ENCODE measurements at places on chromosomes 2 and 18.
A peak's percentile ranks its signal among the peaks of the same experiment; 100 is the strongest.

DNA sequence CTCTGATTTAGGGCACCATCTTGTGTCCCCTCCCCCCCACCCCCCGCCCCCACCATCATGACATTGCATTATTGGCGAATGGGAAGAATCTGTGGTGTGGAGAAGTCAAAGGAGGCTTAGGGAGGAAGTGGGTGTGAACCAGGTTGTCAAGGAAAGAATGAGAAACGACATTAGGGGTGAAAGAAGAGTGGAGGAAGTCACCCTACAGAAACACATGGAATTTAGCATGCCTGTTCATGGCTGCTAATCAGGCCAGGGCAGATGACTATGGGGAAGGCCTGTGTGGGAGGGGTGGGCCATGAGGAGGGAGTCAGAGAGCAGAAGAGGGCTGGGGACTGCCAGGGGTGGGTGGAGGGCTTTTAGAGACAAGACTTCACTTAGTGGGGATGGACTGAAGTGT lies 81.6 kb downstream of the AOX1 start:
- DNase-seq = no peak

DNA sequence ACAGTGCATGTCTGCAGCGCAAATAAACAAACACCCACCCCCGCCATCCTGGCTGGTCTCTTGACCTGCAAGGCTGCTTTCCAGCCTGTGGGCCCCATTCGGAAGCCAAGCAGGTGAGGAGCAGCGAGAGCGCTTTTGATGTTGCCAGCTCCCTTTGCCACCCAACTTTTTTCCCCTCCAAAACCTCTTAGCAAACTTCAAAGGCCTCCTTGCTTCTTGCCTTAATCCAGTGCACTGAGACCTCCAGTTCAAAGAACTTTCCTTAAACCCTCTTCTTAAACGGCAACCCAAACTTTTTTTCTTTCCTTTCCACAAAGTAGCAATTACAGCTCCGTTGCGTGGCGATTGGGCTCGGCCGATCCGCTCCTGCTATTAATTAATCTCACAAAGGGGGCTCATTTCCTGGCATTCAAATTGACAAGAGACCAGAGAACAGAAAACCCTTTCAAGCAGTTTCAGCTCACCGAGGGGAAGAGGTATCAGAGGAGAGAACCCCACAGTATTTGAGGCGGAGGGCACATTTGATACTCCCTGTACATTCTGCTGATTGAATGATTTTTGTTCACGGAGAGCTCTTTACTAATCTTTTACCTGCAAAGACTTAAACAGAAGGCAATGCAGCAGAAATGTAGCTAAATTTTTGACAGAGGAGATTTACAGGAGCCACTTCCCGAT lies 531.4 kb downstream of the TMEM182 start:
- peak; percentile 28 for DNase-seq

DNA sequence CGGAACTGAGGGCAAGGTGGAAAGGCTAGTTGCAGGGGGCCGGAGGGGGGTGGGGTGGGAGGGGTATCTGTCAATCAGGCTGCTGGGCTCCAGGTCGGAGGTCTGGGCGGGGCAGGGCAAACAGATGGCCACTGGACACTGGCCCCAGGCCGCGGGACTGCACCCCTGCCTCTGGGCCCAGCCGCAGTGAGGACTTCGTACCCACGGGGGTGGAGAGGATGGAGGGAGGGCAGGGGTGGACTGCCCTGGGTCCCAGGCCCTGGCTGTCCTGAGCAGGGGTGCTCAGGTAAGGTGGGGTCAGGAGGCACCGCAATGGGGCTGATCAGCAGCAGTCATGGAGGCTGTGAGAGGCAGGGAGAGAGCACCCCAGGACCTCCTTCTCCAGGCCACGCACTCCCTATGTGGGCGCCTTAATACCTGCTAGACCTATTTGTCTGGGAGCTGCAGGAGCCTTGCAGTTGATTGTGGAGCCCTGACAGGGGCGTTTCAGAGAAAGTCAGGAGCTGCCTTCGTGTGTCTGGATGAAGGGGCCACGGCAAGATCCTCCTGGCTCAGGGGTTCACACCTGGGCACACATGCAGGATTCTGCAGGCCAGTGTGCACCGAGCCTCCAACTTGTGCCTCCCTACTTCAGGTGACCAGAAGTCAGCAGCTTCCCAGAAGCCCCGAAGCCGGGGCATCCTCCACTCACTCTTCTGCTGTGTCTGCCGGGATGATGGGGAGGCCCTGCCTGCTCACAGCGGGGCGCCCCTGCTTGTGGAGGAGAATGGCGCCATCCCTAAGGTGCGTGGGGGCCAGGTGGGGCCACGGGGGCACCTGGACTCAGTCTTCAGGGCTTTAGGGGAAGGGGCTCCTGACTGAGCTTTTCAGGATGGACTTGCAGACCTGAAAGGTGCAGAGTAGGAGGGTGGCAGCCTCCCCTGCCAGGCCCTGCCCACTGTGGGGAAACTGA lies 1.5 kb downstream of the CTDSP1 start:
- DNase-seq = no peak

- no peak for DNase-seq
Observed at GRCh38 chr2:54894467-54894866, 155.8 kb downstream of the RTN4 start.

GRCh38 chr2:90221300-90221651 lies 1529.8 kb downstream of the RPIA start:
- no peak for DNase-seq

DNA sequence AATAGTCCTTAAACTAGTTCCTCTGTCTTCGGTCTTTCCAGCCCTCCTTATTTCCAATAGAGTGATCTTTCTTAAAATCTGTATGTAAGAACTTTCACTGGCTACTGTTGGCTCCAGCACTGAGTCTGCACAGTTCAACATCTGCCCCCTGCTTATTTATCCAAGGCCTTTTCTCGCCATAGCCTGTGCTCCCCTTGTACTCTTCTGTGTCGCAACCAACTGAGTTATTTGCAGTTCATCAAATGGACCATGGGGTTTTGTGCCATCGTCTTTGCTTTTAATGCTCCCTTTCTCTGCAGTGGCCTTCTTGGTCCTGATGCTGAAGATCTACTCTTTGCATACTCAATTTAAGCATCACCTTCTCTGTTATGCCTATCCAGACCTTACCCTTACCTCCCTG lies 77.3 kb downstream of the DSC3 start:
- DNase-seq = no peak

GRCh38 chr2:127397568-127398238 lies 9.9 kb upstream of the MAP3K2 start:
- no peak for DNase-seq

- peak; percentile 95 for DNase-seq
Observed at GRCh38 chr2:73085691-73086090, 14.2 kb upstream of the SFXN5 start.

GRCh38 chr2:235493775-235494715 lies at the start of gene AGAP1:
Gene AGAP1 (plus strand): TSS chr2:235494043.
- DNase-seq = peak; percentile 87

GRCh38 chr18:7830468-7830867 lies 263.4 kb downstream of the PTPRM start:
- no peak for DNase-seq

GRCh38 chr2:11953258-11953657 lies 206.8 kb downstream of the LPIN1 start:
- no peak for DNase-seq

- DNase-seq = no peak
Observed at GRCh38 chr2:231041061-231041689, 3.9 kb downstream of the C2orf72 start.

GRCh38 chr2:83058683-83059082 lies 1400.4 kb downstream of the SUCLG1 start:
- DNase-seq = no peak

DNA sequence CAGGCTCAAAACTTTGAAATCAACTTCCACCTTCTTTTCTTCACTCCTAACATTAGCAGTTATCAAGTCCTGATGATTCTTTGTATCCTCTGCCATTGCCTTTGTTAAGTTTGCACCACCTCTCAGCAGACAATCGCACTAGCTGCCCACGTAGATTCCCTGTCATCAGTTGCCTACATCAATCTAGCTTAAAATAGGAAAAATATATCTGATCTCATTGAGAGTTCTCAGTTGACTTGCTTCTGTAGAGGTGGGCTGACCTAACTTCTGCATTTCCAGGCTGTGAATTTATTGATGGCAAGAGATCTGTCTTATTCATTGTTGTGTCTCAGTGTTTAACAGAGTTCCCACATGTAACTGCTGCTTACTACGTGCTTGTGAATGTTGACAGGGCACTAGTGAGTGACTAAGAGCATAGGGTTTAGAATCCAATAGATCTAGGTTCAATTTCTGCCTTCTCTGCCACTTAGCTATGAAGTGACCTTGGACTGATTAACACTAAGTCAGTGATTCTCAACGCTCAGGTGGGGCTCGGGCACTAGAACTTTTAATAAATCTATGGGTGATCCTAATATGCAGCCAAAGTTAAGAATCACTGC lies 3.7 kb upstream of the INSIG2 start:
- no peak for DNase-seq

DNA sequence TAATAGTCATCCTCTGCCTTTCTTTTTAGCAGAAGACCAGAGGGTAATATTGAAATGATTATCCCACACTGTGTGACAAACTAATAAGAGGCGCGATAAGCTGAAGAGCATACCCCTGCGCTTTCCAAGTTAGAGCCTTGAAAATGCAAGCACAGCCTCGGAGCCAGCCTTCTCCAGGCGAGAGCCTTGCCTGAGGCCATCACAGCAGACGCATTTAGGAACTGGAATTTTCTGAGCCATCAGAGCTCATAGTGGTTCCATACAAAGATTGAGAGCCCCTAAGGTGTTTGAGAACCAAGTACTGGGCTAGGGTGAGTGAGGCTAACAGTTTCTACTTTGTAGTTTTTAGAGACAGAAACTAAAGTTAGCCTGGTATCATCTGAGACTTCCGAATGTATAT lies 19.9 kb downstream of the PSMG2 start:
- DNase-seq = no peak

DNA sequence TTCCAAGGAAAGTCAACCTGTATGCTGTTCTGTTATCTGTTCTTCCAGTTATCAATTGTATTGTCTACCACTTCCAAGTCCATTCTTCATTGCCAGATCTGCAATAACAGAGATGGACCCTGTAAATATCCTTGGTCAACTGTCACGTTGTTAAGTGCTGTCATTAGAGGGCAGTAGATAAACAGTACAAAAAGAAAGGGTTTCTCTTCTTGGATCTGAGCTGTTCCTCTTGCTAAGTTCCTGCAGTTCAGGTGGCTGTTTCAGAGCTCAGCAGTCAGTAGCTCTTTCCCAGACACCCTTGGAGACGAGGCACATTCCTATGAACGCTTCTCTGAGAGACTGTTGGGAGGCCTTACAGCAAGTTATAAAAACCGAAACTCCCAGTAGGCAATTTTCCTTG lies 957.1 kb upstream of the CHAC2 start:
- no peak for DNase-seq

DNA sequence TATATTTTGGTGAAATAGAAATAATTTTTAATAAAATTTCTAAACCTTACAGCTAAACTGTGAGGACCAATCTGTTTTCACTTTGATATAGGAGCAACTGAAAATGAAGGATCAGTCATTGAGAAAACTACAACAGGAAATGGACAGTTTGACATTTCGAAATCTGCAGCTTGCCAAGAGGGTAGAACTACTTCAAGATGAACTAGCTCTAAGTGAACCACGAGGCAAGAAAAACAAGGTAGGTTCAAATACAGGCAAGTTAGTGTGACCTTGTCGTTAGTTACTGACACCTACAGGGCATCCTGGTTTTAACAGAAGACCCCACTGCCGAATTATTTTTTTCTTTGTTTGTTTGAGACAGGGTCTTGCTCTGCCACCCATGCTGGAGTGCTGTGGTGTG lies 75.5 kb upstream of the STON1 start:
- DNase-seq = no peak

DNA sequence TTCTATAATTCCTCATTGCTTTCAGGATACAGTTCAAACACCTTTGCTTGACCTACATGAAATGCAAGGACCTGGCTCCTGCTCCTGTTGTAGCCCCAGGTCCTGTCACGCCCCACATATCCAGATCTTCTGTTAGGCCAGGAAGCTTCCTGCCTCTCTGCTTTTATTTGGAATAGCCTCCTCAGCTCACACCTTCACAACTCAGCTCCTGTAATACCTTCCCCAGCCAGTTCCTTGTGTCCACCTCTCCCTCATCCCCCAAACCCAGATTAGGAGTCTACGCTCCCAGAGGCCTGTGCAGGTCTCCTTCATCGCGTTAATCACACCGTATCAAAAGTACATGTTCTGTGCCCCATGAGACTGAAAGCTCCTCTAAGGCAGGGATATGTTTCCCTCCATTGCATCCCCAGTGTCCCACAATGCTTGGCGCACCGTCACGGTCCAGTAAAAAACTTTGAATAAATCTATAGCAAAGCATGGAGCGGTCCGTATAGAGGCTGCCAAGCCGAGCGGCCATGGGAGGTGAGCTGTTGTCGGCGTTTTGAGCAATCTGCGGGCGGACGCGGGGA lies 371 bp downstream of the MDH1B start:
- DNase-seq = no peak

- no peak for DNase-seq
Observed at GRCh38 chr18:36380173-36380827, 82.8 kb downstream of the FHOD3 start.

DNA sequence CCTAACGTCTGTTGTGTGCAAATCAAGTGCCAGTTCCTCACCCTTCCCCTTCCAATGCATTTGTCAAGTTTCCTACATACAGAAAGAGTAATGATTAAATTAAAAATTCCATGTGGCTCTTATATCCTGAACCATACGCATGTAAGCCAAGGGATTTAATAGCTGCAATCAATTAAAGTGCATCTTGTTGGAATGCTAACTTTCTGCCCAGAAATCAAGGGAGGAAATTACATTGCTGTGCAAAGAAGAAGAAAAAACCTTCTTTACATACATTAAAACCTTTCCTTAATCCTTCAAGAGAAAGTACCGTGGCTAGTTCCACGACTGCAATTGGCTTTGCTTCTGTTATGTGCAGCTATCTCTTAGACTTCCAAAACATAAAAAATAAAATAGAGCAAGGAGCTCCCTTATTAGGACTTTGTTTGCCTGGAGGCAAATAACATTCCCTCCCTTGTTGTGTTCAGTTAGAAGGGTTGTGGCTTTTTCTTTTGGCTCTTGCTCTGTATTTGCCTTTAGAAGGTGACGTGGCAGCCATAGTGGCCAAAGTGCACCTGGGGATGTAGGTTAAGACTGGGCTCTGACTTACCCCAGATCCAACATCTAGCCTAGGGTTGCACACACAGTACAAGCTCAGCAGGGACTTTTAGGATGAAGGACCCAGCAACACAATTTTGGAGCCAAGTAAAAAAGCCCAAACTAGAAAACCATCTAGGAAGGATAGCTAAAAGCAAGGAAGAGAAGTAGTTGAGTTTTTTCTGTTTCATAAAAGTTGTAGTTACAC lies 158.3 kb downstream of the ANTXR1 start:
- DNase-seq = no peak

GRCh38 chr2:68936889-68937288 lies 15.8 kb downstream of the GKN2 start:
- no peak for DNase-seq

- DNase-seq = no peak
Observed at GRCh38 chr2:85481818-85482777, 56.9 kb upstream of the MAT2A start.

Measured in WTC11 (cell line).